ENCODE measurements at places on chromosomes 16 and 17.

GRCh38 chr17:80992077-80992947, 671 bp downstream of the CHMP6 start:
- DNase-seq = no peak

DNA sequence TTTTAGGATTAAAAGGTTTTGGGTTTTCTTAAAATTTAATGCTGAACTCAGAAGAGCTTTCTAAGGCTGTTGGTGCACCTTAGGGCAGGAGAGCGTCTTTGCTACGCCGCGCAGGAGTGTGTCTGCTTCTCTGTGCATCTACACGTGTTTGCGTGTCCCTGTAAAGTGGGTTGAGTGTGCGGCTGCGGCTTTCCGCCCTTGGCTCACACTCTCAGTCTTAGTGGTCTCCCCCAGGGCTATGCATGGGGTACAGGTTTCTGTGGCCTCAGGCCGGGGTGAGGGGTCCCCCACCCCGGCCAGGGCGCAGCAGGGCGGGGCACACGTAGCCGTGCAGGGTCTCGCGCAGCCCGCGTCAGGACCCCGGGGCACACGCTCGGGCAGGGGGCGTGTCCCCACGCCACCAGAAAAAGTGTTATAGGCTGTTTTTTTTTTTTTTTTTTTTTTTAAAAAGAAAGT, 727 bp upstream of the TENT4B start:
- no peak for DNase-seq

- no peak for DNase-seq
These were observed 4.1 kb downstream of the RUNDC3A start for GRCh38 chr17:44312396-44313104.

DNA sequence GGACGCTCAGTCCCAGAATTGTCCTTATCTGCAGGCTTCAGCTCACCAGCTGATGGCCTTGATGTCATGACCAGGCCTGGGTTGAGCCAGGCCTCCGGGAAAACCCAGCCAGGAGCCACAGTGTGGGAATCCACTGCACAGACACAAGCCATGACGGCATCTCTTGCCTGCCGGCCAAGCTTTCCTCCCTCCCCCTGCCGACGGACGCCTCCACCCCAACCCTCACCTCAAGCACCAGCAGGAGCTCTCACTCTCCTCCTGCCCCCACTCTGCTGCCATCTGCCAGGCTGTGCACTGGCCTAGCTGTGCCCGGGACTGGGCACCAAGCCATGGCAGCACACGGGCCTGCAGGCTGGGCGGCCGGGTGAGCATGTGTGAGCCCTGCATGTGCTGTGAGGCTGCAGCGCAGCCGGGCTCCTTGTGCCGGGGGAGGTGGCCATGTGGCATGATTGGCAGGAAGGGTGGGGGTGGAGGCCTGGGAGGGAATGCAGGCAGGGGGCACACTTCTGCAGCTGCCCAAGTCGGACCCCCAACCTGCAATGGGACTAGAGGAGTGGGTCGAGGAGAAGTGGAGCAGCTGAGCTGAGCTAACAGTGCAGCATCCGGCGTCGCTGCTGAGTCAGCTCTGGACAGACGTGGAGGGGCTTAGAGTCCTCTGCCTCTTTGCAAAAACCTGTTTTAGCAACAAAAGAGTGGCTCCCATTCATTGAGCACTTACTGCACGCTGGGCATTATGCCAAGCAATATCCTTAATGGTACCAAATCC, 268.5 kb downstream of the CBLN1 start:
- DNase-seq = no peak

GRCh38 chr17:8868529-8868951, 1.1 kb upstream of the PIK3R6 start:
- DNase-seq = no peak

DNA sequence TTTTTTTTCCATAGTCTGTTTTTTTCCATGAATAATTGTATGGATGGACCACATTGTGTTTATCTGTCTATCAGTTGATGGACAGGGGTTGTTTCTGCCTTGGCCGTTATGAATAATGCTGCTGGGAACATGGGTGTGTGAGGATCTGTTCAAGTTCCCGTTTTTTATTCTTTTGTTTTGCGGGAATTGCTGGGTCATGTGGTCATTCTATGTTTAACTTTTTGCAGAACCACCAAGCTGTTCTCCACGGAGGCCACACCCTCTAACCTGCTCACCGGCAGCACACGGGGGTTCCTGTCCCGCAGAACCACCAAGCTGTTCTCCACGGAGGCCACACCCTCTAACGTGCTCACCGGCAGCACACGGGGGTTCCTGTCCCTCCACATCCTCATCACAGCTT, 5.9 kb upstream of the MSLN start:
- DNase-seq = no peak

DNA sequence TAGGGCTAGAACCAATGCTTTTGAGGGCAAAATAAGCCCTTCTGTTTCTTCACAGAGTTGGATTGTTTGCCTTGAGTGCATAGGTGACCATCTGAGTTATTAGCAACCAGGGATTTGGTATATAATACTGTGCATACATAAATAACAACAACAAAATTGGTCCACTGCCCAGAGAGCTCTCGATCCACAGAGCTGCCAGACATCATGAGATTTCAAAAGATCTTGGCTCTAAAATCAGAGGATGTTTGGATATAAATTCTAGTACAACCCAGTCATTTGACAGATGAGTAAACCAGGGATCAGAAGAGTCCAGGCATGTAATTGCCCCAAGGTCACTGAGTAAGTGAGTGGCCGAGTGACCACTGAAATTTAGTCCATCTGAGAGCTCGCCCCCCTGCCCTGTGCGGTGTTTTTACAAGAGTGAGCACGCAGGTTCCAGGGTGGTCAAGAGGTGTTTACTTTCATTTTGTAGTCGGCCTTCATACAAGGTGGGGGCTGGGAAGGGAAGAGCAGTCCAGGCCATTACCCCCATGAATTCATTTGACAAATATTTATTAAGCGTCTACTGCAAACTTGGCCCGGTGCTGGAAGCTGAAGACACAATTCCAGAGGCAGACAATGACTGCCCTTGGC, 1.8 kb upstream of the MT2A start:
- peak; percentile 92 for DNase-seq

- no peak for DNase-seq
These were observed 24.8 kb downstream of the KLHDC4 start for GRCh38 chr16:87740909-87741424.

- no peak for DNase-seq
These were observed 9.1 kb downstream of the TNFRSF13B start for GRCh38 chr17:16962804-16963203.

DNA sequence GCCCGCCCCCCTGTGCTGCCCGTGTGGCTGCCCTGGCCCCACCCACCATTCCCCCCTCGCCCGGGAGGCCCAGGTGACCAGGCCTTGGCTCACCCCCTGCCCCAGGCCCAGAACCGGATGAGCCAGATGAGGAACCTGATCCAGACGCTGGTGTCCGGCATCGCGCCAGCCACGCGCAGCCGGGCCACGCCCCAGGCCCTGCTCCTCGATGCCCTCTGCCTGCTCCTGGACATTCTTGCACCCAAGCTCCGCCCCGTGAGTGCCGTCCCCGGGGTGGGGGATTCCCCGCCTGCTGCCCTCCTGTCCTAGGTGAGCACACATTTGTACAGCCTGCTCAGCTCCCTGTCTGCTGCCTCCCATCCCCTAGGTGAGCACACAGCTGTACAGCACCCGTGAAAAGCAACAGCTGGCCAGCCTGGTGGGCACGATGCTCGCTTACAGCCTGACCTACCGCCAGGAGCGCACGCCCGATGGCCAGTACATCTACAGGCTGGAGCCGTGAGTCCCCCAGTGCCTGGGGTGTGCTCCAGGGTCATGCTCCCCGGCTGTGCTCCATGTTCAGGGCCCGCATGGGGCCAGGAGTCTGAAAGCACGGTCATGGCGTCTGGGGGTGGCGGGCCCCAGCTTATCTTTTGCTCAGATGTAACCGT, 4.8 kb downstream of the GNG13 start:
- no peak for DNase-seq

DNA sequence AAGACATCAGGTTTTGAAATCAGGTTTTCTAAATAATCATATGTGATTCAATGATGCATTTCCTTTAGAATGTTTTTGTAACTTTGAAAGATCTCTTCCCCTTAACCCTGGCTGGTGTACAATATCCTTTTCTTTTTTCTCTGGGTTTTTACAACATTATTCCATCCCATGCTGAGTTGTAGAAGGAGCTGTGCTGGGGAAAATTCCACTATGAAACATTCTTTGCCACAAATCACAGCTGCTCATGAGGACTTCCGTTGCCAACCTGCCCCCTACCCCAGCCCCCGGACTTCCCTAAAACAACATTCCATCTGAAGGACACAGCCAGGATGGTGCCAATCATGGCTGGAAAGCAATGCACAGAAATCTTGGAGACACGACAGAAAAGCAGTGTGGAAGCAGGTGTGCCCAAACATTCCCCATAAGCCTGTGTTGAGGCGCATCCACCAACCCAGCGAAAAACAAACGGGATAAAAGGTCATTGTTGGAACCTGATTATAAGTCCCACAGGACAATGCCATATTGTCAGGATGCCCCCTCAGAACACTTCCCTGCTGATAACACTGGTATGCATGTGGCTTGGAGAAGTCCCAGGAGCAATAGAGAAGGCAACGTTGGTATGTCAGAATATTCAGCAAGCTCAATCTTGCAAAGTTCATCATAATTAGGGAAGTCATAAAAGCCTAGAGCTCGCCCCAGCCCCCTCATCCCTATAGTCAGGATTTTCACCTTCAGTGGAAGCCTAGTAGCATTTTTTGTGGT, 475.0 kb downstream of the HS3ST3B1 start:
- DNase-seq = no peak

DNA sequence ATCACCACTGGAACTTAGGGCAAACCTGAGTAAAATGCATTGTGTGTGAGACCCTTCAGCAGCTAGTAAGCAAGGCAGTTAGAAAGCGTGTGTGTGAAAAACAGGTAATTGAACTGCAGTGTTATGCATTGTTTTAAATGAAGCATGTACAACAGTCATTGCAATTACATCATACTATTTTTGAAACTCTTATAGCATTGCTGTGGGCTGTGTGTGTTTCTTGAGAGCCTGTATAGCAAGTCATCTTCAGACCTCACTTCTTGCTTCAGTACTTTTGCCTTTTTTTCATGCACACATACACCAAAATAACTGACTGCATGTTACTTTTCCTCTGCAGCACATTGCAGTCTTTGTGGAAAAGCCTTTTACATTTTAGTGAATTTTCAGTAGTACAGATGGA, 19.2 kb downstream of the PTRH2 start:
- DNase-seq = peak; percentile 36

DNA sequence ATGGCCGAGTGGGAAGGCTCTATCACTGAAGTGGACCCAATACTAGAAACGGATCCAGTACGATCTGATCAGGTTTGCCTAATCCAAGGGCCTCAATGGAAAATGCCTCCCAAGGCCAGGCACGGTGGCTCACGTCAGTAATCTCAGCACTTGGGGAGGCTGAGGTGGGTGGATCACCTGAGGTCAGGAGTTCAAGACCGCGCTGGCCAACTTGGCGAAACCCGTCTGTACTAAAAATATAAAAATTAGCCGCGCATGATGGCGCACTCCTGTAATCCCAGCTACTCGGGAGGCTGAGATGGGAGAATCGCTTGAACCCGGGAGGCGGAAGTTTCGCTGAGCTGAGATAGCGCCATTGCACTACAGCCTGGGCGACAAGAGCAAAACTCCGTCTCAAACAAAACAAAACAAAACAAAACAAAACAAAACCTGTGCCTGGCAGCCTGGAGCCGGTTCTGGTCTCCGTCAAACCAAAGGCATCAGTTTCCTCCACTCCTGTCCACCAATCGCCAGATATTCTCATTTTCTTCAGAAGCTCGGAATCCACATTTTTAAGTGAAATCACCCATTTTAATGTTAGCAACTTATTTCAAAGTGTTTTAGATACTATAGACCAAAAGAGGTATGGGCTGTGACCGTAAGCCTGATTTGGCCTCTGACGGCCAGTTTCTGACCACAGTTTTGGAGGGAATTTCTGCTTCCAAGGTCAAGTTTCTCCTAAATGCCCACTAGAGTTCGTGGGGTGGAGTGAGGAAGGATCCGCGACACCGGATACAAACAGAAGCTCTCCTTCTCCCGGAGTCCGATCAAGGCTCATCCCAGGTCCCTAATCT, 664 bp downstream of the NQO1 start:
- no peak for DNase-seq

- no peak for DNase-seq
These were observed 3.0 kb downstream of the METRNL start for GRCh38 chr17:83082424-83082823.

DNA sequence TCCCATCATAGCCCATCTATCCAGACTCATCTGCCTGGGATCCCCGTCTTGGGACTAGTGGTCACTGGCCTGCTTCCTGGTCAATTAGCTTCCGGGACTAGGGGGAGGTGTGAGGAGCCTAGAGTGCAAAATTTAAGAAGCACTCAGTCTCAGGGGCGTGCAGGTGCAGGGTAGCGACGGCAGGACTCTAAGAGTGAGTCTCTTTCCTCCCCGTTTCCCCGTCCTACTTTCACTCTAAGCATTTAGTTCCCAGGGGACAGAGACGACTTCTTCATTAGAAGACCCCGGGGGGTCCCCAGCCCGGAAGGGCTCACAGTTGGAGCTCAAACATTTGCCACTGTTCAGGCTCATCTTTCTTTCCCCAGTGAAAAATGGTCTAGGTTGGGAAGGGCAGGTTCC, 677 bp upstream of the ZNHIT3 start:
- DNase-seq = no peak

GRCh38 chr17:79919164-79919585, 79.9 kb upstream of the CBX4 start:
- peak; percentile 80 for DNase-seq

DNA sequence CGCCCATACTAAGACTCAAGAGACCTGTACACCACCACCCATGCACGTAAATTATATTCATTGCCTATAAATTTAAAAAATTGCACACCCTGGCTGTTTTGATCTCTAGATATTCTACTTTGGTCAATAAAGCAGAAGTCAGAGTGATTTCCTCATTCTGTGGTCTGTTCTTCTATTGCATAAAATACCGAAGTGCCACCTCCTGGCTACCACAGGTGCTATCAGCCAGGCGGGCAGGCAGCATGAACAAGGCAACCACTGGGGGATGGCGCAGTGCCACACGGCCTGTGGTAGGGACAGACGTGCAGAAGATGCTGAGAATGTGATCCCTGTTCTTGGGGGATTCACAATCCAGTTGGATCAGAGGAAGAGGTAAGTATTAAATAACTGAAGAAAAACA, 122.3 kb downstream of the CDK5R1 start:
- DNase-seq = peak; percentile 67

DNA sequence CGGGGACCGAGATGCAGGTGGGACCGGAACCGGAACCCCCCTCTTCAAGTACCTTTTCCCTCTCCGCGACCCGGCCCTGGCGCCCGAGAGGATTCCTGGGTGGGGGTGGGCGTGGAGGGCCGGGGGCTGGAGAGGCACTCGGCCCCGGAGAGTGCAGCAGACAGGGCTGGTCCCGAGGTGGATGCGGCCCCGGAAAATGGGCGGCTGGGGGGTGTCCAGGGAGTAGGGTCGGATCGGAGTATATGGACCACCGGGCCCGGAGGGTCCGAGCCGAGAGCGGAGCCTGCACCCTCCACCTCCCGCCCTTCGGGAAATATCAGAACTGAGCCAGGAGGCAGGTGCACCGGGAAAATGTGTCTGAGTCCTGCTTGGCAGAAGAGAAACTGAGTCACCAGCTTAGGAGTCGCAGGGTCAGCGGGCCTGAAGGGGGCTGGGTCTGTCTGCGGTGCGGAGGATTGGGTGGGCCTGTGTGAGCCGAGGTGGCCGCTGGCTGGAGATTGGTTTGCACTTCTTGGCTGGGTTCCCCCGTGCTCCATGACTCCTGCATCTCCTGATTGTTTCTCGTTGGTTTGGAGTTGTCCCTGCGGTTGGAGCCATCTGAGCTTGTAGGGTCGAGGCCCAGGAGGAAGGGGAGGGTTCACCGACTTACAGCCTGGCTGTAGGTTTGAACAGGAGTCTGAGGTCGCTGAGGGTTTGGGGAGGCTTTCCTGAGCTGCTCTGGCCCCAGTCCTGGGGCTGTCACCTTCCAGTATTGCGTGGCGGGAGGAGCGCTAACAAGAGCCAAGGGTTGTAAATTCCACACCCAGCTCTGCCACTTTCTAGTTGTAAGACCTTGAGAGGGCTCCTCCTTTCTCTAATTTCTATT, 518 bp downstream of the SH2B1 start:
- peak; percentile 21 for DNase-seq

Measured in renal cortical epithelial cell (primary cell).